ENCODE measurements at places on chromosomes 11 and 22.

- peak; percentile 8 for DNase-seq
Measured at GRCh38 chr22:46180370-46181137, 30.2 kb downstream of the PPARA start.

DNA sequence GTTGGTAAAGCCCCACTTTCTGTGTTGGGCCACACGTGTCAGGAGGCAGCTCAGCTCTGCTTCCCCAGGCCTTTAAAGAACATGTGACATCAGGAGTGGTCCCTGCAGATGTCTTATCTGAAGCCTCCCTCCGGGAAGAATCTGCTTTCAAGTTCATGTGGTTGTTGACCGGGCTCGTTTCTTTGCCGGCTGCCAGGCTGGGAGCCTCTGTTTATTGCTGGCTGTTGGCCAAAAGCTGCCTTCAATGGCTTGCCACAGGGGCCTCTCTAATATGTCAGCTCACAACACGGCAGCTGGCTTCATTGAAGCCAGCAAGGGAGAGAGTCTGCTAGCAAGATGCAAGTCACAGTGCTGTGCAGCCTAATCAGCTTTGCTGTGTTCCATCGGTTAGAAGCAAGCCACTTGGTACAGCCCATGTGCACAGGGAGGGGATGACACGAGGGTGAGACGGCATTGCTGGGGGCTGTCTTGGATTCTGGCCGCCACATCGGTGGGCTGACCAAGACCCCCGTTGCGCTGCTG, 14.6 kb downstream of the MRGPRF start:
- DNase-seq, result no peak

DNA sequence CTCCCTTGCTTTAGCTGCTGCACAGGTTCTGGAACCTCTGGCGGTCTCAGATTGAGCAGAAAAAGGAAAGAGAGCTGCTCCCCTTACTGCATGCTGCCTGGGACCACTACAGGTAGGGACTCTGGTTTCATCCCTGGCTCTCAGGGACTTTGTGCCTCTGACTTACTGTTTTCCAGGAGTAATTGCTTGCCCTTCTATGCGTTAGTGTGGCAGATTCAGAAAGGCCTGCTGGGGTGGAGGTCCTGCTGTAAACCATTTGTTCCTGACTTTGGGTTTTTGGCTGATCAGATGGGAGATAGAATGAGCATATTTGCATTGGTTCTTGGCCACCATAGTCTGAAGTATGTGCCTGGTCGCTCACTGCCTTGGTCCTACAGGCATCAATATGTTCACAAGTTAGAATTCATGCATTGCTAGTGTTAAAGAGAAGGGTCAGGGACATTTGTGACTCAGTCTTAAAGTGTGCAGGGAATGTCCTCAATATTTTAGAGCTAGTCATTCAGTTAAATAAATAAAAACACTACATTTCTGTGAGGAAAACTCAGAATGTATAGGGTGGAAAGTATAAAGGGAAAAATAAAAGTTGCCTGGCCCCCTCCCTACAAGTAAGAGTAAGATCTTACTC, 78.0 kb downstream of the PISD start:
- DNase-seq, result no peak

- DNase-seq, result peak; percentile 62
Measured at GRCh38 chr11:77136074-77136473, 8.0 kb downstream of the MYO7A start.

DNA sequence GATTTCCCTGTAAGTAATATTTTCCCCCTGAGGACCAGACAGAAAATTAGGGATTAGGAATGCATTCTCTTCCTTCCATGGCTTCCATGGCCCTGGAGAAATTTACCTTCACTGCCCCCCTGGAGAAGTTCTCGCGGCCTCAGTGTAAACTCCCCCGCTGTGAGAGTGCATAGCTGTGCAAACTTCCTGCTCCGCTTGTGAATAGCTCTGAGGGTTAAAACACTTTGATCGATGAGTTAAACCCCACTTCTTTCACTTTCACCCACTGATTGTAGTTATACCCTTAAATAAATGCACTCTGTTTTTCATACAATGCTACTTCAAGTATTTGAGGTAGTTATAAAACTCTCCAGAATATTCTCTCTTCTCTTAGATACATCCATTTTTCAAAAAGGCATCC, 190.8 kb downstream of the DSCAML1 start:
- no peak for DNase-seq

DNA sequence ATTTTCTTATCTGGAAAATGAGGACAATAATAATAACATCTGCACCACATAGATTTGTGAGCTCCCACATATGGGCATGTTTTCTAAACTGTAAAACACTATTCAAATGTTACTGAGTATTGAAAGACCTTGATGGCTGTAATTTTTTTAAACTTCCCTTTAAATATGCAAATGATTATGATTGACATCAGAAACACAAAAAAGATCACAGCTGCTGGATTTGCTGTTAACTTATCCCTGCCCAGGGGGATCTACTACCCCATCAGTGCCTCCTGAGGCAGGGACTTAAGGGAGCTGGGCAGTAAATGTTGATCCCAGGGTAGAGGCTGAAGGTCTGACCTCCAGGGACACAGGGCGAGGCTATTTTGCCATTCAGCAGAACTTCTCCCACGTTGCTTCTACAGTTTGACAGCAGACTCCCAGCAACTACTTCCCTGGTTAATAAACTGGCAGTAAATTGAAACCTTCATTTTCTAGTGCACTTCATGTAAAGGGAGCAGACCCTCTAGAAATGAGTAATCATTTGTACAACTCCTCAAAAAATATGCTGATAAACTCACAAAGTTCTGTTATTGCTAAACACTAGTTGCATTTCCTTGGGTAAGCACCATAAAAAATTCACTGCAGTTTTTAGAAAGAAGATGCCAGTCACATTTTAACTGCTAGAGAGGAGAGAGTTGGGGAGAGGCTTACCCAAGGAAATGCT, 20.3 kb downstream of the TMPRSS5 start:
- no peak for DNase-seq

DNA sequence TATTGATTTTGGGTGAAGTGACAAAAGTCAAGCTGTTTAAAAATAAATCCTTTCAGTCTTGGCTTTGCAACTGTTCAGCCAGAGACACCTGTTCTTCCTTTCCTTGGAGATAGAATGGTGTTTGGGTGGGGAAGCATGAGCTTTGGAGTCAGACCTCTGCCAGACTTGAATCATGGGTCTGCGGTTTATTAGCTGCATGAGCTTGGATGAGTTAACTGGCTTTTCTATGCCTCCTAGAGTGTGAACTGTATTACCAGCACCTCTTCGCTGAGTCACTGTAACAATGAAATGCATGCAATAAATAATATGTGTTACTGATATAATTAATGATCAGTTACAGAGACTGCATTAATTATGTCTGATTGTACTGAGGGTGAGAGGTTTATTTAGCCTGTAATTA, 13.5 kb upstream of the MYEOV start:
- no peak for DNase-seq

DNA sequence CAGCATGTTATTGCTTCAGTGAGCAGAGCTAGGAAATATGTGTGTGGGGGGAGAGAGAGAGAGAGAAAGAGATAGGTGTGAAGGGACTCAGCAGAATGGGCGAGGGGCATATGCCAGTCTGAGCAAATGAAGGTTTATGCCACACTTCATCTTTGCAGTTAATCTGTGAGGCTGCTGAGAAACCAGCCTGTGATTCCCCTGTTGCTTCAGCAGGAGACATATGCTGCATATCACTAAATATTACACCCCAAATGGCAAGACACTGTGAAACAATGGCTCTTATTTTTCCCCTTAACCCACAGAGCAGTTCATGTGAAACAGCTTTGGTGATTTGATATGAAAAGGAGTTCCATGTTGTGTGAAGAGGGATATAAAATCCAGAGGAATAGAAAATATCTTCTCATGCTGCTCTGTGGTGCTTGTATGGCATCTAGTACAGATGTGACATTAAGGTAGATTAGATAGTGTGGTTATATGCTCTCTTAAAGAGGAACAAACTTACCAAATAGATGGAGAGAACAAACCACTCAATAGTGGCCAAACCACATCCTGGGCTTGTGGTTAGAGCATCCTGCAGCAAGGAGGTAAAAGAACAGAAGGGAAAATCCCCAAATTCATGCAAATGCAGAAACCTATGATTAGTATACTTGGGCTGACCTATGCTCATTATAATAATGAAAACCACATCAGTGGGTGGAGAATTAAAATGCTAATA, 864.2 kb downstream of the FAM181B start:
- DNase-seq, result no peak

DNA sequence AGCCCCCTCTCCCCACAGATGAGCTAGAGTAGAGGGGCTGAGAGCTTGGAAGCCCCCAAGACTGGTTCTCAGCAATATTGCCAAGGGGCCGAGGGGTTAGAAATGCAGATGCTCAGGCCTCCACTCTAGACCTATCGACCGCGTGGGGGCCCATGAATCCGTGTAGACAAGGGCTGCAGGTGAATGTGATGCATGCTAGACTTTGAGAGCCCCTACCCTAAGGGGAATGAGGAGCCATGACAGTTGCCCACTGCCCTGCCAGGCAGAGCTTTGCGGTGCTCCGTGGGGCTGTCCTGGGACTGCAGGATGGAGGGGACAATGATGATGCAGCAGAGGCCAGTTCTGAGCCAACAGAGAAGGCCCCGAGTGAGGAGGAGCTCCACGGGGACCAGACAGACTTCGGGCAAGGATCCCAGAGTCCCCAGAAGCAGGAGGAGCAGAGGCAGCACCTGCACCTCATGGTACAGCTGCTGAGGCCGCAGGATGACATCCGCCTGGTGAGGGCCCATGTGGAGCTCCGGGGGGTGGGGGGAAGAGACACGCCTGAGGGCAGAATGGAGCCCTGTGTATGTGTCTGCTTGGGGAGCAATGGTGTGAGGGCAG, 1.3 kb downstream of the SSH3 start:
- DNase-seq, result no peak

DNA sequence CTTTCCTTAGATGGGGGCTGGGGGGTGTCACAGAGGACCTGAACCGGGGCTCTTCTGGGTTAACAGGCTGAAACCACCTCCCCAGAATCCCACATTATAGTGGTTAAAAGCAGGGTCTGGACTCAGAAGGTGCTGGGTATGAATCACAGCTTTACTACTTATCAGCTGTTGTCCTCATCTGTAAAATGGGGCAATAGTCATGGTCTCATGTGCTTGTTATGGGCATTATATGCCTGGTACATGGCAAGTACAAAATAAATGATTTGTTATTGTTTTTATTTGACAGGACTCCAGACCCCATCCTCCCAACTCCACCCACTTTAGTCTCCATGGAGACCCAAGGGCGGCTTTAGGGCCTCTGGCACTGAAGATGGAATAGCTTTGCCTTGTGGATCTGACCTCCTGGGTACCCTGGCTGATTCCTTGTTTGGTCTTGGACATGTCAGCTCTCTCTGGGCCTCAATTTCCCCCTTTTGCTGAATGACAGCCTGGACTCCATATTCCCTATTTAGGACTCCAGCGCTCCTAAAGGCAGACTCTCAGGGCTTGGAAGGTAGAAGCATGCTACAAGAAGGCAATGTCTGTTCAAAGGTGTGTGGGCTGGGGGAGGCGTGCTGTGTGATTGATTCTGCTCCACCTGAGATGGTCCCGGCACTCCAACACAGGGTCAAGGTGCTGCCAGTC, 812 bp upstream of the SMTN start:
- DNase-seq, result no peak

- no peak for DNase-seq
Measured at GRCh38 chr11:46180736-46181135, 59.5 kb upstream of the PHF21A start.

GRCh38 chr22:31605851-31606585, 56.0 kb downstream of the PISD start:
- DNase-seq, result no peak

- DNase-seq, result no peak
Measured at GRCh38 chr11:332651-333480, 12.2 kb upstream of the IFITM3 start.

DNA sequence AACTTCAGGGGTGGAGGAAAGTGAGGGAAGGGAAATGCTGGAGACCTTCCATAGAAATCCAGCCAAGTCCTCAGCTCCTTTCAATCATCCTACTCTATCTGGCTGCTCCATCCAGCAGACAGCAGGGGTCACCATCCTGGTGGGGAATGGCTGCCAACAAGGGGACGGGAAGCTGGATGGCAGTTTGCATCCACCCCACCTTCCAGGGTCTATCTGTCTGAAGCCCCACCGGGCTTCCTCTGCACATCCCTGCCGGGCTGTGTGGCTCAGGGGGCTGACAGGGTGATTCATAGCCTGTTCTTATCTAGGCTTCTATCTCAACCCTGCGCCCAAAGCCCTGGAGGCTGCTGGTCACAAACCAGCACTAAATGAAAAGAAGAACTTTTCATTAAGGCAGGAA, 1.1 kb downstream of the SYTL2 start:
- no peak for DNase-seq

- no peak for DNase-seq
Measured at GRCh38 chr11:120599816-120600420, 88.4 kb downstream of the GRIK4 start.

GRCh38 chr11:11411401-11411985, 58.4 kb upstream of the CSNK2A3 start:
- DNase-seq, result no peak

GRCh38 chr11:113873236-113873626, 2.1 kb downstream of the USP28 start:
- DNase-seq, result peak; percentile 35

GRCh38 chr11:107018219-107018901, at the start of gene GUCY1A2:
GUCY1A2 (minus strand) TSS chr11:107018476; CDS start chr11:107018055, 421 bp downstream.
- no peak for DNase-seq

DNA sequence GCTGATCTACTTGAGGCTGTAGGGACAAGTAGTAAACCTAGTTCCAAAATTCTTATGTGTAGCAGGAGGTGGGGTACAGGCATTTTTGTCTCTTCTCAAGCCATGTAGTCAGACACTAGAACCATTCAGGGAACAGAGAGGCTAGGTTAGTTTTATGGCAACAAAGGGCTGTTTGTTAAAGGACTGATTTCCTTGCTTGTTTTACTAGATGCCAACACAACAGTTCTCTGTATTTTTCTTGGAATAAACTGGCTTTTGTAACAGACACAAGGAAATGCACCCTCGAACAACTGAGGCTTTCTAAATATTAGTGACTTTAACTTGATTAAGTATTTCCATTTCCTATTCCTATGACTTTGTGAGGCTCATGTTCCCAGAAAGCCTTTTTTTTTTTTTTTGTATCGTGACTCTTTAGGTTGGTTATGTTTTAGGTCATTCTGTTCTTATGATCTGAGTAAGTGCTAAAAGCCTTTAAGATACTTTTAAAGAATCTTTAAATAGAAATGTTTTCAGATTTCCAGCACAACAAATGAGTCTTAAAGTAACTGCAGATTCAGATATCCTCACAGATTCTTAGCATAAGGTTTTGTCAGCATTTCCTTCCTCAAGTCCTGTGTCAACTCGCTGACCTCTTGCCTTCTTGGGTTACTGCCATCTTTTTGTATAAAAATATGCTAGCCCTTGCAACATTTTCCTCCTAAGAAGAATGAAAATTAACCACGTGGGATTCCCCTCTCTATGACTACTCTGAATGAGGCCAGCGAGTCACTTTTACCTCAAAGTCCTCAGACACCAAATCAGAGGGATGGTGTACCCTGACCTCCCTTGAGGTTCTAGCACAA, 92.5 kb downstream of the CCDC83 start:
- DNase-seq, result peak; percentile 25

DNA sequence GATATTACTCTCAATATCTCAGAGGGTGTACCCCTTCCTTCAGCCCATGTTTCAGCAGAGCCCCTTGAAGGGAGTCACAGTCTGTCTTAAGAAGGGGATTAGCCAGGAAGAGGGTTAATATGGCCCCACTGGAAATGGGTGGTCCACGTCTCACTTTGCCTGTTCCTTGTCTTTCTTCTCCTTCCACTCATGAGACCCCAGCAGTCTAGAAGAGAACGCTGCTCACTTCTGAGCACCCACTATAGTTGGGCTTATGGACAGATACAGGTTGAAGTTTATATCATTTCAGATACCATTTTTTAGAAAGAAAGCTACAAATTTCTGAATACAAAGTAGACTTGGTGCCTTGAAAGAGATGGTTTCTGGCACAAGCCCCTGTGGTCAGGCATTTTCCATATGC, 139.3 kb upstream of the API5 start:
- DNase-seq, result no peak
